ENCODE measurements at places on chromosomes 2 and 18. TPM values are rescaled to one million over a fixed set of nuclear protein-coding genes. Genes with fewer than 3 reads are reported as not detected.

DNA sequence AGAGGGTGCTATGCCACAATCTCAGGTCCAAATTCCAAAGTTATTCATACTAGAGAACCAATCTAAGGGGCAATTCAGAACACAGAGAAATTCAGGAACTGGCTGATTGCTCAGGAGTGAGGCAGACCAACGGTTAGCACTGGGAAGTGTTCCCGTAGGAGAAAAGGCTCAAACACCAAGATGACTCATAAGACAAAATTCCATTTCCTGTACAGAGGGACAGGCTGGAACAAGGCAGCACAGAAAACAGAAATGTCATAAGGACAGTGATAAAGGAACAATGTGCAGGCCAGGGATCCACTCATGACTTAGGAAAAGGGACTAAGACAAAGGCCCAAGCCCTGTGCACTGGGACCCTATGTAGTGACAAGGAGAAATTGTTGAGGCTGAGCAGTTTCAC is 54.2 kb downstream of the PDE1A start:
- no peak for DNase-seq

- DNase-seq, result no peak
These were observed 57.7 kb upstream of the MAP4K3 start for GRCh38 chr2:39494784-39495251.

DNA sequence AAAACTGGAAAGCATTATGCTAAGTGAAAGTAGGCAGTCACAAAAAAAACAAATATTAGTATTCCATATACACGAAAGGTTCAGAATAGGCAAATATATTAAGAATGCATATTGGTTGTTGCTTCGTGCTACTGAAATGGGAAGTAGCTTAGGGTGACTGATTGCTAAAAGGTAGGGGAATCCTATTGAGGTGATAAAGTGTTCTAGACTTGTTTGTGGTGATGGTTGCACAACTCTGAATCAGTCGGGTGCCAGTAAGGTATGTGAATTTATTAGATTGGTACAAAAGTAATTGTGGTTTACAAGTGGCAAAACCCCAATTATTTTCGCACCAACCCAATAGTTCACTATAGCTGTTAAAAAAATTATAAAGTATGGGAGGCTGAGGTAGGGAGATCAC is 20.7 kb downstream of the USP34 start:
- DNase-seq, result no peak

DNA sequence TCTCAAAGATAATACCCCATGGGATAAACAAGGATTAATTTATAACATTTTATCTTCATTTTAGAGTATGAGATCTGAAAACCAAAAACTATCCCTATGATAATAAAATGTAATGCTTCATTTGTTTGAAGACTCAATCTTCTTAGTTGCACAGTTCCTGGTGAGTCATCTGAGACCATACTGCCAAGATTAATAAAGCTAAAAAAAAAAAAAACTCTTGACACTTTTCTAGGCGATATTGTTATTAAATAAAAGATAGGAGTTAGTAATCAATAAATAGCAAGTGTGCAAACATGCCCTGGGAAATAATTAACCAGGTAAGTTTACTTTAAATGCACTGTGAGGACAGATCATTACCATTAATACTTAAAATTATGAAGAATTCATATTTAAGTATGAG is 83.9 kb downstream of the RPE start:
- no peak for DNase-seq

DNA sequence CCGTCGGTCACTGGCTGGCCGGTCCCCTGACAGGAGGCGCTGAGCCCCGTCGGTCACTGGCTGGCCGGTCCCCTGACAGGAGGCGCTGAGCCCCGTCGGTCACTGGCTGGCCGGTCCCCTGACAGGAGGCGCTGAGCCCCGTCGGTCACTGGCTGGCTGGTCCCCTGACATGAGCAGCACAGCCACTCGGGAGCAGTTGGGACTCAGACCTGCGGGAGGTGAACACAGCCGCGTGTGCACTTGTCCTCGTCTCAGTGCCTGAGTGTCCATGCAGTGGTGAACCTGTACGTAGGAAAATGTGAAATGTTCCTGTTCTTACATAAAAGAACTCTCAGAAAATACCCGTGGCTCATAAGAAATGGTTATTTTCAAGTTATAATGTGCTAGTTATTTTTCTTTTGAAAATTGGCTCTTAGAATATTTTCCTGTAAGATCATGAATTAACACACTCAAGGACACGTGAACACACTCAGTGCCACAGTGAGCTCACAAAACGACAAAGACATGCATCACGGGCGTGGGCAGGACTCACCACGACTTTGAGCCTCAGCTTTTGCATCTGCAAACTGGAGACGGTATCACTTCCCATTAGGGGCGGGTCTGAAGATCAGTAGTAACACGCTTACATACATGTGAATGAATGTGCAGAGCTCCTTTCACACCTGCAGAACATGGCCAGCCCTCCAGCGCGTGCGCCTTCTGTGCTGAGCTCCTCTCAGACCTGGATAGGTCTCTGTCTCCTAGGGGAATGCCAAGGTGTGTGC is 21.1 kb upstream of the NFATC1 start:
- peak; percentile 40 for DNase-seq

- DNase-seq, result no peak
These were observed 19.4 kb upstream of the DUSP2 start for GRCh38 chr2:96164459-96165184.

- no peak for DNase-seq
These were observed 1995.2 kb upstream of the PIK3C3 start for GRCh38 chr18:39959839-39960238.

GALNT3 gene
- total RNA-seq, result 25.8 TPM

ABCB11 gene
- total RNA-seq, result 0.06 TPM

DNA sequence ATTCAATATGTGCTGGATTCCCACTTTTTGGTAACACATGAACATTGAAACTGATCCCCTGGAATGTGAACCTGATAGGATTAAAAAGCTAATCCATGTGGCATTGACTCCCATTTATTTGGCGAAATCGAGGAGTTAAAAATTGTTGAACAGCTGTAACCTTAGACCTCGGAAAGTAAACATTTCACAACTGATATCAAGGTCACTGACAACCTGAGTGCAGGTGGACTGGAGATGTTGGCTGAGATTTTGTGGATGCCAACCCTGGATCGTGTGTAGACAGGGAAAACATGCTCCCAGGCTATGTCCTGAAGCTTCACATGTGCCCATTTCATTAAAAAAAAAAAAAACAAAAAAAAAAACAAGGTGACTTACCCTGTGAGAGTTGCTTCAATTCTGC is 204.8 kb downstream of the SETBP1 start:
- DNase-seq, result no peak

HAUS1 gene
- total RNA-seq, result 17.1 TPM

- no peak for DNase-seq
These were observed 7.8 kb upstream of the CNDP1 start for GRCh38 chr18:74526488-74526887.

- DNase-seq, result no peak
These were observed 51.4 kb downstream of the TTC39C start for GRCh38 chr18:24065906-24066305.

- DNase-seq, result no peak
These were observed 17.8 kb upstream of the TCF4 start for GRCh38 chr18:55605733-55606338.

GRCh38 chr18:34220081-34220815 is 4.5 kb downstream of the NOL4 start:
- no peak for DNase-seq

RETREG2 gene
- 79.8 TPM for total RNA-seq

- no peak for DNase-seq
These were observed 60.4 kb downstream of the GALNT1 start for GRCh38 chr18:35641916-35642315.

MBOAT2 gene
- total RNA-seq, result 31.4 TPM

DNA sequence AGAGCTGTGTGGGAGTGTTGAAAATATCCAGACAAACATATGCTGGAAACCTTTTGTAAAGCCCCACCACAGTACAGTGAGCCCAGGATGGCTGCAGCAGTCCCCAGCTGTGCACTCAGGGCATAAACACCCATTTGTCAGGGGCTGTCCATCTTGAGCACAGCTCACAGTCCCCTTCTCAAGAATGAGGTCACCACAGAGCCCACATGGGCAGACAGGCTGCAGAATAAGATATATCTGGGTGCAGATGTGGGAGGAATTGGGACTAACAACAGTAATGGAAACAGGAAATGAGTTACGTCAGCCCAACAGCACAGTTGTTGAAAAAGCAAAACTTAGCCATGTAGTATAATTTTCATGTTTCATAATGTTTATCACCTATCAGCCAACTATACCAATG is 219.6 kb downstream of the ETAA1 start:
- no peak for DNase-seq

NR4A2 gene
- 3.5 TPM for total RNA-seq

GRCh38 chr18:5451871-5452270 is 91.9 kb downstream of the EPB41L3 start:
- no peak for DNase-seq

TNP1 gene
- not detected for total RNA-seq

Data from upper lobe of right lung (tissue), 1 donor.